ENCODE measurements at places on chromosomes 12 and 14.

- DNase-seq: no peak
Measured at GRCh38 chr12:132619386-132620112, 973 bp downstream of the P2RX2 start.

- DNase-seq: no peak
Measured at GRCh38 chr12:124832856-124833255, 30.8 kb downstream of the SCARB1 start.

DNA sequence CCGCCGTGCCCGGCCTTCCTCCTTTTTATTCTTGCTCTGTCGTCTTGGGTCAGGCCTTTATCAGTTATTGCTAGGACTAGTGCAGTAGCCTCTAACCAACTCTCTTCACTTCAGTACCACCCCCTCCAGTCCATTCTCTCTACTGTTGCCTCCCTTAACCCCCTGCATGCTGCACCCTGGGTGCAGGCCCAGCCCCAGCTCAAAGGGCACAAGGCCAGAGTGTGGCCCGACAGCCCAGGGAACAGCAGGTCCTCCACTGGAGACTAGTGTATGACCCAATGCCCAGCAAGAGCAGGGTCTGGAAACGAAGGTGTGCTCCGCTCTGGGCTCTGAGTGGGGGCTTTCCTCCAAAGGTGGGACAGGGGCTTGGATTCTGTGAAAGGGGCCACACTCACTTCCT lies 30.0 kb upstream of the RFLNA start:
- no peak for DNase-seq

GRCh38 chr12:55935738-55936151 lies 4.8 kb downstream of the DGKA start:
- DNase-seq: no peak

GRCh38 chr12:116099652-116100432 lies 177.7 kb downstream of the MED13L start:
- DNase-seq: no peak

DNA sequence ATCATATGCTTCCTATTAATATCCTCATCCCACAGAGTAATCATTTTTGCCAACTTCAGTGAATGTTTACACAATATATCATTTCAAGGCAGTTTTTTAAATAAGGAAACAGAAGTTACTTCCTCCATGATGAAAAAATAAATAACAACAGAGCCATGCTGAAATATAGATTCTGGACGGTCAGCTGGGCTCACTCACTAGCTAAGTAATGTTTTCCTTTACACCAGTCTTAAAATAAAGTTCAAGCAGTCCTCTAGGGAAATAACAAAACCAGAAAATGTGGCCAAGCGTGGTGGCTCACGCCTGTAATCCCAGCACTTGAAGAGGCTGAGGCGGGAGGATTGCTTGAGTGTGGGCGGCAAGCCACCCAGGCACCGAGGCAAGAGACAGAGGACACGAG lies 28.7 kb downstream of the AICDA start:
- no peak for DNase-seq

DNA sequence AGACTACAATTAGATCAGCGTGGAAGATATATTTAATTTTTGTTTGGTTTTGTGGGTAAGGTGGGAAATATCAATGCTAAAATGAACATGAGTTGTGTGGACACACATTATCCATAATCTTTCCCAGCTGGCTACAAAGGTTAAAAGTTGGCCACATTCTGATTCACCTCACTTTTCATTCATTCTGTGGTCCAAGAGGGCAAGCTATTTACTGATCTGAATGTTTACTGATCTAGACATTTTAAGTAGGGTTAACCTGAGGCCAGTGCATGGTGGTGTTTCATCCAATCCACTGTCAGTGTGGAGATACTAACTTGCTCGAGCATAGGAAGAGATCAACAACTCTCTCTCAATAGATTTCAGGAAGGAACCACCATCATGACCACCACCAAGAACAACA lies 71.6 kb downstream of the DCAF5 start:
- no peak for DNase-seq

GRCh38 chr12:79920421-79921238 lies 14.3 kb downstream of the PPP1R12A start:
- DNase-seq: no peak

DNA sequence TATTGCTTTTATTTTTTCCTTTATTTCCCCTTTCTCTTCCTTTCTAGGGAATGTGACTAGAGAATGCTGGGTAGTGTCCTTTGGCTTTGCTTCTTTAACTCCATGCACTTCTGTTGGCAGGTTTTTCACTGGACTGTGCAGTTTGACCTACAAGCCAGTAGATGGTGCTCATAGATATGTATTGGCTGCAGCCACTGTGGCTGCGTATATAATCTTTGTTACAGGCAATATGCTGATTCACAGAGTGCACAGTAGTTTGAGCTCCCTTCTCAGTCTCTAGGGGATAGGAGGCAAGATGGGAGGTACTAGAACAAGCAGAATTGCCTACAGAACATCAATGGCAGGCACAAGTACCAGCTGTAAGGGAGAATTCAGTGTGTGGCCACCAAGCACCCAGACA lies 503.5 kb downstream of the LRFN5 start:
- peak; percentile 33 for DNase-seq

DNA sequence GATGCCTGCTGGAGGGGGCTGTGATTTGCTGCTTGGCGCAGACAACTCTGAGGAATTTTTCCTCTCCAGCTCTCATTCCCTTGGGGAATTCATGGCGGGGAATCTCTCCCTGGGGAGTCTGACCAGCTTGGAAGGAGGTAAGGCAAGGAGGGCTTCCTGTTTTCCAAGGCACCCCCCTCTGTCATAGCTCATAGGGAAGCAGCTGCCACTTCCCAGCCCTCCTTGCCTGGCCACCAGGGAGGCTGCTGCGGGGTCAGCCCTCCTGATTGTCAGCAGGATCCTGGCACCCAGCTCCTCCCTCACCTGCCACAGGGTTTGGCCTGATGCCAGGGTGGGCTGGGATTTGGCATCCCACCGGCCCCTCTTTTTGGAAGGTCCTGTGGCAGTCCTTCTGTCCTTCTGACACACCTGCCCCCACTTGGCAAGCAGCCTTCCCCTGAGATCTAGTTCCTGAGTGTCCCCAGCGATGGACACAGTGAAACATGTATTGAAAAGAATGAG lies 74.9 kb downstream of the TSPAN9 start:
- no peak for DNase-seq
